ENCODE measurements at places on chromosomes 2 and 18.

DNA sequence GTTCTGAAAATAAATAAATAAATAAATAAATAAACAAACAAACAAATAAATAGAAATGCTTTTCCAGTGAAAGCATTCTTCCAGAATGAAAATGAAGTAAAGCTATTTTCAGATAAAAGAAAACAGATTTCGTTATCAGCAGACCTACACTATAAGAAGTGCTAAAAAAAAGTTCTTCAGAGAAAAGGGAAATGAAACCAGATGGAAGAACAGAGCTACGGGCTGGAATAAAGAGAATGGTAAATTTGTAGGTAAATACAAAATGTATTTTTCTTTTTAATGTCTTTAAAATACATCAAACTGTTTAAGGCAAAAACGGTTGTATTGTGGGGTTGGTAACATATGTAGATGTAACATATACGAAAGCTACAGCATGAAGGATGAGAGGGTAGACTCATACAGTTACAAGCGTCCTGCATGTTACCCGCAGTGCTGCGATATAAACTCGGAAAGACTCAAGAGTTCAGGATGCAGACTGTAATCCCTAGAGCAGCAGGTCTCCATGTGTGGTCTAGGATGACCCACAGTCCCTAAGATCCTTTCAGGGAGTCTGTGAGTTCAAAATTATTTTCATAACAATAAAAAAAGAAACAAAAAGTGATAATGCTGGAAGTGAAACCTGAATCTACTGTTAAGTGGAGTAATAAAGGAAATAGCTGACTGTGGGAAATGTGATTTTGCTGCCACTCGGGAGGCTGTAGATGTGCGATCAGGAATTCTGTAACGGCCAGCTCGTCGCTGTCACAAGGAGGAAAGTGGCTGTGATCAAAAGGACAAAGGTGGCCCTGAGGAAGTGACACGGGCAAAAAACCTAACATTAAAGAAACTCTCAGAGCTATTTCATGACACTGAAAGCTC, 5.3 kb upstream of the RAB12 start:
- no peak for DNase-seq

- DNase-seq: no peak
Observed at GRCh38 chr2:209870067-209870466, 98.4 kb downstream of the UNC80 start.

GRCh38 chr2:202778217-202778616, 93.3 kb downstream of the ICA1L start:
- no peak for DNase-seq

GRCh38 chr2:59312029-59312428, 1070.9 kb upstream of the FANCL start:
- DNase-seq: no peak

DNA sequence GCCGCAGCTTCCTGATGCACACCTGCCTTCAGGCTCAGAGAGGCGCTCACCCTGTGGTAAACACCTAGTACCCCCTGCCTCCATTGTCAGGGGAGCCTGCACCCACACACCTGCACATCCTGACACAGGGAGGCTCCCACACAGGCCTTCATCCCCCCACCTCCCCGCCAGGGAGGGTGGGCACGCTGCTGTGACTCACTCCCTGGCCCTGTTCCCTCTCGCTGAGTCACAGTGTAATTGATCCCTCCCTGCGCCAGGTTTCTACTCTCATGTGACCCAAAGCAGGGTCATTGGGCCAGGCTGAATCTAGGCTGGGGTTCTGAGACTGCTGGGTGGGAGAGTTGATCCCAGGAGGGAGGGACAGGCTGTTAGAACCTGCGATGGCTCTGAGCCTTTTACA, 8.5 kb upstream of the CELF4 start:
- DNase-seq: no peak

DNA sequence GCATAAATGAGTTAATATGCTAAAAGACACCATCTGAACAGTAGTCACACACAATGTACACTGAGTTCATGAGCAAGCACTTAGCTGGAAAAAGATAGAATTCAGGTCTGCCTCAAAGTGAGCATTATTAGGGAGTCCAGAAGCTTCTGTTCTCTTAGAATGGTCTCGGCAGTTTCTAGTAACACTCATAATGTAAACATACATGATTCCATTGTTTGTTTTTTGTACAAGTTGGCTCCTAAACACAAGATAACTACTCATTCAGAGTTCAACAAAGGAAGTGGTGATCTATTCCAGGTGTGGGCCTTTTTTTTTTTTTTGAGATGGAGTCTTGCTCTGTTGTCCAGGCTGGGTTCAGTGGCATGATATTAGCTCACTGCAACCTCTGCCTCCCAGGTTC, 66.2 kb downstream of the ESCO1 start:
- DNase-seq: no peak

GRCh38 chr2:112021781-112022231, 33.3 kb upstream of the TMEM87B start:
- DNase-seq: no peak

GRCh38 chr2:117850015-117850414, 35.5 kb downstream of the DDX18 start:
- no peak for DNase-seq

GRCh38 chr2:8438476-8438875, 243.4 kb upstream of the ID2 start:
- no peak for DNase-seq

- no peak for DNase-seq
Observed at GRCh38 chr2:30371772-30372373, 75.2 kb upstream of the LCLAT1 start.

DNA sequence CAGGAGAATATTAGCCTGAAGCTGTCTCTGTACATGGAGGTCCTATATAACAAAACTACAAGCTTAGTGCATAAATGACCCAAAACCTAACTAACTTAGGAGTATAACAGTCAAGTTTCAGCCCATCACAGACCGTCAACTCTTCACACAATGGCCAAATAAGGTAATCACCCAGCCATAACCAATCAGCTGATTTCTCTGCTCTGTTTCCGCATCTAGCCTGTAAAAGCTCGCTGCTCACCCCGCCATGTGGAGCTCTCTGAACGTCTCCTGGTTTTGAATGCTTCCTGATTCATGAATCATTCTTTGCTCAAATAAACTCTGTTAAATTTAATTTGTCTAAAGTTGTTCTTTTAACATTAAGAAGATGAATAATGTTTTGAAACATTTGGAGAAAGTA, 593.6 kb downstream of the TMX3 start:
- no peak for DNase-seq

GRCh38 chr2:66577321-66578053, 142.6 kb downstream of the MEIS1 start:
- DNase-seq: no peak

DNA sequence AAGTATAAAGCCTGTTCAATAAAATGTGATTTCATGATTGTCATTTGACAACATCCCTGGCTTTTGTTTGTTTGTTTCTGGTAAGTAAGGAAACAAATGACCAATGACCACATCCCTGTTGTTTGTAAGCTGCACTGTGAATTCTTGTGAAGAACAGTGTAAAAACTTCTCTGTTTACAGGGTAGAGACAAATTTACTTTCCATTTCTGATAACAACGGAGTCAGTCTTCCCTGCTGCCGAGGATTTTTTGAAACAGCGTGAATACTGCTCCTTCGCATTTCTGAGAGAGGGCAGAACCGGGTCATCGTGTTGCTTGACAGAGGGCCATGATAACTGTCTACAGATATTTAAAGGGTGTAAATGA, 38.4 kb upstream of the CTAGE1 start:
- DNase-seq: no peak
